Activated CD4-positive, alpha-beta T cell treated with anti-CD3 and anti-CD28 coated beads, Interleukin-2, amount 50 U/mL, for 4 hours (primary cell): ENCODE measurements at places on chromosomes 1 and 21.

DNA sequence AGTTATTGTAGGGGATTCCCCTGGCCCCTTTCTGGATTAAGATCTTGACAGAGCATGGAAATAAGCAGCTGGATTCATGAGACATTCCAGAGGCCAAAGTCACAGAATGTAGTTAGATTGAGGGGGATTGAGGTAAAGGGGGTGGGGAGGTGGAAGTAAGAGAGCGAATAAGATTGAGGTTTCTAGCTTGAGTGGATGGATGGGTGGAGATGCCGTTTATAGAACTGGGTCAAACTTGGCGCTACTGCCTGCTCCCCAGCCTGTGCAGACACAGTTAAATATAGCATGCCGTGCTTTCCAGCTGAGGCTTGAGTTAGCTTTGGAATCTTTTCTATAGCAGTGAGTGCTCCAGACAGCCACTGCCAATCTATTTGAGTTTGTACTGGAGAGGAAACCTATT is 85.7 kb downstream of the DYRK1A start:
- DNase-seq, result no peak

GRCh38 chr1:166484471-166484870 is 317.7 kb upstream of the FAM78B start:
- no peak for DNase-seq

GRCh38 chr1:190328871-190329270 is 148.8 kb downstream of the BRINP3 start:
- DNase-seq, result no peak

- DNase-seq, result peak; percentile 88
Measured at GRCh38 chr1:206583707-206584648, 28.3 kb downstream of the EIF2D start.

- DNase-seq, result no peak
Measured at GRCh38 chr1:169708647-169709046, 2.8 kb downstream of the SELL start.

- DNase-seq, result no peak
Measured at GRCh38 chr1:9858293-9859035, 34.7 kb upstream of the CLSTN1 start.

DNA sequence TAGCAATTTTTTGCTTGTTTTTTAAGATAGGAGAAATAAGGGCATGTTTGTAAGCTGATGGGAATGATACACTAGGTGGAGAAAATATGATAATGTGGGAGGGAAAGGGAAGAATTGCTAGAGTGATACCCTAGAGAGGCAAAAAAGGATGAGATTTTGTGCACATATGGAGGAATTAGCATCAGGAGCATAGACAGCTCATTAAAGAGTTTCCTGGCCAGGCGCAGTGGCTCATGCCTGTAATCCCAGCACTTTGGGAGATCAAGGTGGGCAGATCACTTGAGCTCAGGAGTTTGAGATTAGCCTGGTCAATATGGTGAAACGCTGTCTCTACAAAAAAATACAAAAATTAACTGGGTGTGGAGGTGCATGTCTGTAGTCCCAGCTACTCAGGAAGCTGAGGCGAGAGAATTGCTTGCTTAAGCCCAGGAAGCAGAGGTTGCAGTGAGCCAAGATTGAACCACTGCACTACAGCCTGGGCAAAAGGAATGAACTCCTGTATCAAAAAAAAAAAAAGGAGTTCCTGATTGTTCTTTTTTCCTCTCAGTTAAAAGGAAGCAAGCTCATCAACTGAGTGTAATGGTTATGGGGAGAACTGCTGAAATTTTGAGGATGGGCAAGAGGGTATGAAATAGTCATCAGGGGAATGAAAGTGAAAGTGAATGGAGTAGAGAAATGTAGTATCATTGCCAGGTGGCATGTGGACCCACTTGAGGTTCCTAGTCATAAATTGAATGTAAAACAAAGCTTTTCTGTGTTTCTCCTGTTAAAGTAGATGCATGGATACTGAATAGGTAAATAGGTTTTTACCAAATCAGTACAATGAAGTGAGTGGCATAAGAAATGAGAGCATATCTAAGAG is 35.5 kb downstream of the SH3GLB1 start:
- no peak for DNase-seq
